ENCODE measurements at places on chromosomes 11 and 22. TPM values are rescaled to one million over a fixed set of nuclear protein-coding genes. Genes with fewer than 3 reads are reported as not detected.

The GAB4 gene
- not detected for total RNA-seq

The OR8D2 gene
- total RNA-seq = not detected

The POU2AF3 gene
- total RNA-seq = 0.65 TPM

The TSPAN18 gene
- 5.0 TPM for total RNA-seq

The DTX4 gene
- total RNA-seq = 21.4 TPM

DNA sequence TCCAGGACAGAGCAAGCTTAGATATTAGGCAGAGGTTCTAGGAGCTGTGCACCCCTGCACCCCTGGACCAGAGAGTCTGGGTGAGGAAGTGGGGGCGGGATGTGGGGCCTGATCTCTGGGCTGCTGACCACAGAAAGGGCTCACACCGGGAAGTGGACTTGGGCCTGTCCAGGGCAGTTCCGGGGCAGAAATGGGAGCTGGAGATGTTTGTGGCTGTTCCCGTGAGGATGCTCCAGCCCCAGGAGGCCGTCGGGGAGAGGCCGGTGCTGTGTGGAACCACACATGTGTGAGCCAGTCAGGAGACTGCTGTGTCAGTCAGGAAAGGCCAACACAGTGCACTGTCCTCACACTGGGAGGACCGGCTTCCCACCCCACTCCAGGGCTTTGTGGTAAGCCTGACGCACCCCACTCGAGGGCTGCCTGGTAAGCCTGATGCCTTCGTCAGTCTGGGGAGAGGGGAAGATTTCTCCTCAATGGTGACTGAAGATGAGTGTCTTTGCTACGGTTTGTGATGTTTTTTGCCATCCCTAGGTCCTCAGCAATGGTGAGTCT is 741.0 kb downstream of the BRD1 start:
- H3K4me1 ChIP-seq = no peaks in the 10 kb centered on the region
- no peak for DNase-seq
- H3K4me3 ChIP-seq = no peak overlapping the region

GRCh38 chr11:132062541-132062940 is 692.1 kb downstream of the NTM start:
- DNase-seq = no peak
- H3K27ac ChIP-seq = no peak overlapping the region
- H3K4me1 ChIP-seq = no peaks in the 10 kb centered on the region
- H3K27me3 ChIP-seq = peaks cover 3% of the 10 kb centered on the region
- H3K4me3 ChIP-seq = no peak overlapping the region

DNA sequence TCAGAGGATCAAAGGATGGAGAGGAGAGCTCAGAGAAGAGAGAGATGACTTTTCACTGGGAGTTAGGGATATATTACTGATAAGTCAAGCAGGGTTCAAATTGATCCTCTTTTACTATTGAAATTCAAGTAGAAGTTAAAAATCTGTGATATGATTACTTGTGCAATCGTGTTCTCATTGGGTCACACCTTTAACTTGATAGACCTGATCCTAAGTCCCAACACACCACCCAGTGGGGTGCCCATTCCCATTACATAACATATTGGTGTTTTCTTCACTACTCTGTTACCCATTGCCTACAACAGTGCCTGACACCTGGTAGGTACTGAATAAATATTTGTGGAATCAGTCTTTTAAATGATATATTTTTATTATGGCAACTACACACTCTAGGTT is 66.4 kb upstream of the PICALM start:
- no peak overlapping the region for H3K4me3 ChIP-seq
- H3K27me3 ChIP-seq = no peaks in the 10 kb centered on the region
- H3K36me3 ChIP-seq = no peaks in the 10 kb centered on the region
- no peak for DNase-seq

DNA sequence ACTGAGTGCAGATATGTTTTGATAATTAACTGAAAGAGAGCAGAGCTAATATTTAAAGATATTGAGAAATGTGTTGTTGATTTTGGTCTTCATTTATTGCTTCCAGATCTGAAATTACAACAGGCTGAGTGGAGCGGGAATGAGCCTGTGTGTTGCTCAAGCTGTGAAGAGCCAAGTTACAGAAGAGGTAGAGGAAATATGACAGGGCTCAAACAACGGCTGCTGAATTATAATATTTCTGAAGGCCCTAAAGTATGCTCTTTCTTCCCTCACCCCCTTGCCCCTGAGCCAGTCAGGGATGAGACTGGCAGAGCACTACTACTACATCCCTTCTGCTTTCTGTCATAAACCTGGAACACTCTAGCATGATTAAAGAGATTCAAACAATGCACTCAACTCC is 115.6 kb downstream of the FANCF start:
- H3K27me3 ChIP-seq = no peaks in the 10 kb centered on the region
- no peaks in the 10 kb centered on the region for H3K36me3 ChIP-seq
- no peak overlapping the region for H3K4me3 ChIP-seq
- H3K4me1 ChIP-seq = no peaks in the 10 kb centered on the region

DNA sequence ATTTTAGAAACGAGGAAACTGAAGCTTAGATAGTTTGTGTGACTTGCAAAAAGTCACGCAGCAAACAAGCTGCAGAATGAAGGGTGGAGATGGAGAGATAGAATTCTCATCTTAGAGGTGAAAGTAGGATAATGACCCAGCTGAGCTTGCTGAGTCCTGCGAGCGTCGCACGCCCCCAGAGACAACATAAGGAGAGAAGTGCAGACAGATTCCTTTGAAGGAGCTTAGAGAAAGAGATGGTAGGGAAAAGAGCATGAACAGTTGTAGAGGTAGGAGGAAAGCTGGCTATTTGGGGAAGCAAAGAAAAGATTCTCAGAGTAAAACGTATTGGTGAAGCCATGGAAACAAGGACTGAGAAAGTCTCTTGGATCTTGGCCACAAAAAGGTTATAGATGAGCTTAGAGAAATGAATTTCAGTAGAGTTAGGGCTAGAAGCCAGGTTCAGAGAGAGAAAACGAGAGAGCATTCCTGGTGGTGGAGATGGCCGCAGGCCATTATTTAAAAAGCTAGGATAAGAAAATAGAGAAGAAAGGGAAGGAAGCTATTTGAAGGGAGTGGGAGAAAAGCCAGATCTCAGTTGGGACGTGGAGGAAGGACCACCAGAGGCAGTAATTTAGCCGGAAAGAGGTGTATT is 44.8 kb downstream of the FAM83F start:
- no peaks in the 10 kb centered on the region for H3K27me3 ChIP-seq
- no peak overlapping the region for H3K4me3 ChIP-seq
- H3K27ac ChIP-seq = no peak overlapping the region
- H3K36me3 ChIP-seq = no peaks in the 10 kb centered on the region
- peaks cover 5% of the 10 kb centered on the region for H3K4me1 ChIP-seq

GRCh38 chr11:101442171-101442570 is 141.6 kb downstream of the TRPC6 start:
- H3K27me3 ChIP-seq = no peaks in the 10 kb centered on the region
- peaks cover 15% of the 10 kb centered on the region for H3K4me1 ChIP-seq
- H3K4me3 ChIP-seq = no peak overlapping the region
- no peaks in the 10 kb centered on the region for H3K36me3 ChIP-seq
- no peak overlapping the region for H3K27ac ChIP-seq

DNA sequence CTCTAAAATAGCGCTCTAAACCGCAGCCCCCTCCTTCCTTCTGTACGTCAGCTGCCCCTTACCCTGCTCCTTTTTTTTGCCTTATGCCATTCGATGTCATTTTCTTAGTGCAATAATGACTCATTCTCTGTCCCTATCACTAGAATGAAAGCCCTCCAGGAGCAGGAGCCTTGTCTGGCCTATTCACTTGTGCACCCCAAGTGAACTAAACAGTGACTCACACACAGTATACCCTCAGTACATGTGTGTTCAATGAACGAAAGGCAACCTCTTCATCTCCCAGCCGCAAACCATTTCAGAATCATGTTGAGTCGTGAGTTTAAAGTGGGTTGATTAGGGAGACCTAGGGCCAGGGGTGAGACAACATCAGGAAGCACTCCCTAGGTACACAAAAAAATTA is 50.7 kb upstream of the SPATA19 start:
- no peak overlapping the region for H3K27ac ChIP-seq
- DNase-seq = no peak
- H3K4me1 ChIP-seq = no peaks in the 10 kb centered on the region

- DNase-seq = no peak
- no peaks in the 10 kb centered on the region for H3K4me1 ChIP-seq
- H3K36me3 ChIP-seq = no peaks in the 10 kb centered on the region
- H3K27me3 ChIP-seq = no peaks in the 10 kb centered on the region
Observed at GRCh38 chr11:120819437-120820365, 204.2 kb upstream of the TBCEL start.

Data from liver (tissue), 10 donors.